ENCODE measurements at places on chromosomes 2 and 18.

DNA sequence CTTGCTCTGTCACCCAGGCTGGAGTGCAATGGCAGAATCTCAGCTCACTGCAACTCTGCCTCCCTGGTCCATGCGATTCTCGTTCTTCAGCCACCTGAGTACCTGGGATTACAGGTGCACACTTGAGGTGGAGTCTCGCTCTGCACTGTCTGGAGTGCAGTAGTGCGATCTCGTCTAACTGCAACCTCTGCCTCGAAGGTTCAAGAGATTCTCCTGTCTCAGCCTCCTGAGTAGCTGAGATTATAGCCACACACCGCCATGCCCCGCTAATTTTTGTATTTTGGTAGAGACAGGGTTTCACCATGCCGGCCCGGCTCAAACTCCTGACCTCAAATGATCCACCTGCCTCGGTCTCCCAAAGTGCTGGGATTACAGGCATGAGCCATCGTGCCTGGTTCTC lies 83.3 kb downstream of the CCBE1 start:
- DNase-seq = no peak

- DNase-seq = no peak
Measured at GRCh38 chr18:22933966-22934423, 867 bp downstream of the RBBP8 start.

DNA sequence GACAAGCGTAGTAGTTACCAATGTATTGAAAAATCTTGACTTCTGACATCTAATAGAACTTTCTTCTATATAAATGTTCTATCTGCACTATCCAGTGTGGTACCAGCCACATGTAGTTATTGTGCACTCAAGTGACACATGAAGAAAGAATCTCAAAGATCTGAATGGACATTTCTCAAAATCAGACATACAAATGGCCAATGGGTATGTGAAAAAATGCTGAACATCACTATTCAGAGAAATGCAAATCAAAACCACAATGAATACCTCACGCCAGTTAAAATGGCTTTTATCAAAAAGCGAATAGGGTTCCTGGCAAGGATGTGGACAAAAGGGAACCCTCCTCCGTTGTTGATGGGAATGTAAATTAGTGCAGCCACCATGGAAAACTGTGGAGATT lies 37.5 kb upstream of the SMCHD1 start:
- DNase-seq = no peak

GRCh38 chr2:68776124-68776523 lies 41.5 kb downstream of the ARHGAP25 start:
- DNase-seq = no peak

DNA sequence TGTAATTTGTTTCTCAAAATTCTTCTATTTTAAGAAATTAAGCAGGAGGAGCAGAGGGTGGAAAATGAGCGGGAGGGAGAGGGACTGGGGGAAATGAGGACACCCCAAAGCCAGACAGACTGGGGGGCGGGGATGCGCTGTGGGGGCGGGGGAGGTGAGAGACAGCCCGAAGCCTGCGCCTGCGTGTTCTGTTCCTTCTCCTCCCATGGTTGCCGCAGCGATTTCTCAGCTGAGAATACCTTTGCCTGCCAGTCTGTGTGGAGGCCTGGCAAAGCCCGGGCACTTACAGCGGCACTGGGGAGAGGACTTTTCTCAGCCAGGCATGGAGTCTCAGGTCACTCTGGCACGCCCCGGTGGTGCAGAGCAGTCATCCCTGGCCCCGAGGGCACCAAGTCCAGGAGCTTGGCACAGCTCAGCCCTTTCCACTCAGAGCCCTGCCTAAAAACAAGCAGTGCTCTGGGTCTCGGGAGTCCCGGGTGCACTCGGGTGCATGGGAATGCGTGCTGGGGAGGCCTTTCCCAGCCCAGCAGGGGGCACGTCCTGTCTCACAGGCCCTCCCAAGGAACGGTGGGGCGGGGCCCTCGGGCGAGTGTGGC lies 289.3 kb upstream of the HS6ST1 start:
- DNase-seq = no peak

GRCh38 chr18:8562070-8562469 lies 47.2 kb upstream of the RAB12 start:
- no peak for DNase-seq

GRCh38 chr2:55150834-55151233 lies 81.3 kb downstream of the CLHC1 start:
- DNase-seq = no peak

DNA sequence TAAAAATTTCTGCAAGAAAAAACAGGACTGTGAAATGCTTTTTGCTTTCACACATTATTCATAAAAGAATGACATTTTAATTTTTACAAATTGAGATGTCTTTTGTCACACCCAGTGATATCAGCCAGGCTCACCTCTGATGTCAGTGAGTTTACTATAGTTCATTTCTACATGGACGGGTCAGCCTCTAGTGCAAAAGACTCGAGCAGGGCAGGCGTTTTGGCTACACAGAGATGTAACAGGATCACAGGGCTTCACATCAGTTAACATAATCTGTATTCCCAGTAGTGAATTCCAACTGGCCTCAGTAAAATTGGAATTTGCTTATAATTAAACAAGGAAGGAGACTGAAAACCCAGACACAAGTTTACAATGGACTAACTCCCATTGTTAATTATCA lies 275.6 kb upstream of the ZSWIM2 start:
- DNase-seq = no peak

- no peak for DNase-seq
Measured at GRCh38 chr2:237456200-237456843, 30.7 kb upstream of the MLPH start.

DNA sequence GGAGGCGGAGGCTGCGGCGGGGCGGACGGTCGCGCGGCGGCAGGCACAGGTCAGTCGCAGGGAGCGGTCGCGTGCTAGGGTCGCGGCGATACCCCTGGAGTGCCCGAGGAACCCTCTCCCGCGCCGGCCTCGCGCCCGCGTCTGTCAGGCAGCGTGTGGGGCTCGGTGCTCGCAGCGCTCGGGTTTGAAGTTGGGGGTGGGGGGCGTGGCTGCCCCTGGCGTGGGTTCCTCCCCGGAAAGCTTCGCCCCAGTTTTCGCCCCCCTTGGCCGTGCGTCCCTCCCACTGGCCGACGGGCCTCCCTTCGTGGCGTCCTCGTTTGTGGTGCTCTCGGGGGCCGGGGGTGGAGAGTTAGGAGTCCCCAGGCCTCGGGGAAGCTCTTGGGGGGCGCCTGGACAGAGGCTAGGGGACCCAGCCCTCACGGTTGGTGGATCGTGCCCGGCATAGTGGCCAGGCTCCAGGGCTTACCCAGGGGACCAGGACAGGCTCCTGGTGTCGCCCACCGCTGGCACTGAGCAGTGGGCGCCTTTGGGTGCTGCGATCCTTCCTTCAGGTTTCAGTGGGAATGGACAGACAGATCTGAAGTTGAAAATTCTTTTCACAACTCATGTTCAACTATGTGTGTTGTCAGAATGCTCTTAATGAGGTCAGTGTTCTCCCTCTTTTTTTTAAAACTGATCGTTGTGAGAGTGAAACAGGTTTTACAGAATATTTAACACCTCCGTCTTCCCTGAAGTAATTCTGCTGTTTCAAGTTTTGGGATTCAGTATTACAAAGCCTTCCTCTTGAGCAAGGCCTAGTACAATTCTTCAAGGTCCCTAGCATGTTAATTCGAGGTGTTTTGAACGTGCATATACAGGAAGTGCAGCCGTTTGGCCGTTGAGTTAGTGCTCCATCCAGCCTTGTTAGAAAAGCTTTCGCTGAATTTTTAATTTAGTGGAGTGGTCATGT lies 604 bp downstream of the RALBP1 start:
- peak; percentile 15 for DNase-seq

DNA sequence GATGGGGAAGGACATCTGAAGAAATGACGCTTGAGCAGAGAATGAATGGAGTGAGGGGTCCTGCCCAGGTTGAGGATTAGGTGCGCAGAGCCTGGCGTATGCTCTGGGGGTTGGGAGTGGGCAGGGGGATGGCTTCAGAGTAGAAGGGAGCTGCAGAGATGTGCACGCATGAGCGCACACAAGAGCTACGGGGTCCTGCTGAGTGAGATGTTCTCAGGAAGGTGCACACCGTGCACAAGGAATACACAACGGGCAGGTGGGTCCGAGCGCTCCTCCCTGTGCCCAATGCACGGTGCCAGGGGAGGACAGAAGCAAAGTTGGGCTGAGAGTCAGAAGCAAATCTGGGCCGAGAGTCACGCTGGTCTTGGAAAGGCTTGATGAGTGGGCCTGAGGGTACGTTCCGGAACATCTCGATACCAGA lies 25.5 kb downstream of the TWIST2 start:
- no peak for DNase-seq

GRCh38 chr2:6826081-6826913 lies 39.4 kb downstream of the CMPK2 start:
- peak; percentile 18 for DNase-seq

GRCh38 chr2:95048825-95049682 lies 23.5 kb downstream of the MAL start:
- no peak for DNase-seq

DNA sequence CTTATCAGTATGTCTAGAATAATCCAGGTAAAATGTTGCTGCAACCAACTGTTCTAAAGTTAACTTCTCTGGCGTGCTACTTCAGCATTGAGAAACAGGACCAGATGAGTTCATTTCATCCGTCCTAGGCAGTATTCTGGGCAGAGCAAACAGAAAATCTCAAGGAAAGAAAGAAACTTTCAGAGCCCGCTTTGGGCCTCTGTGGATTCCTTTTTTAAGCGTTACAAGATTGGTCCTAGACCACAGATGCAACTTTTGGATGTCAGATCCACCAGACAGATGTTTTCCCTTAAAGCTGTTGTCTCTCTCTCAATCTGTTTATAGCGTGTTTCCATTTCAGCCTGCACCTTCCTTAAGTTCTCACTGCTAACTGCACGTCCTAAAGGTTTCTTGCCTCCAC lies 75.0 kb downstream of the BCL2 start:
- no peak for DNase-seq

DNA sequence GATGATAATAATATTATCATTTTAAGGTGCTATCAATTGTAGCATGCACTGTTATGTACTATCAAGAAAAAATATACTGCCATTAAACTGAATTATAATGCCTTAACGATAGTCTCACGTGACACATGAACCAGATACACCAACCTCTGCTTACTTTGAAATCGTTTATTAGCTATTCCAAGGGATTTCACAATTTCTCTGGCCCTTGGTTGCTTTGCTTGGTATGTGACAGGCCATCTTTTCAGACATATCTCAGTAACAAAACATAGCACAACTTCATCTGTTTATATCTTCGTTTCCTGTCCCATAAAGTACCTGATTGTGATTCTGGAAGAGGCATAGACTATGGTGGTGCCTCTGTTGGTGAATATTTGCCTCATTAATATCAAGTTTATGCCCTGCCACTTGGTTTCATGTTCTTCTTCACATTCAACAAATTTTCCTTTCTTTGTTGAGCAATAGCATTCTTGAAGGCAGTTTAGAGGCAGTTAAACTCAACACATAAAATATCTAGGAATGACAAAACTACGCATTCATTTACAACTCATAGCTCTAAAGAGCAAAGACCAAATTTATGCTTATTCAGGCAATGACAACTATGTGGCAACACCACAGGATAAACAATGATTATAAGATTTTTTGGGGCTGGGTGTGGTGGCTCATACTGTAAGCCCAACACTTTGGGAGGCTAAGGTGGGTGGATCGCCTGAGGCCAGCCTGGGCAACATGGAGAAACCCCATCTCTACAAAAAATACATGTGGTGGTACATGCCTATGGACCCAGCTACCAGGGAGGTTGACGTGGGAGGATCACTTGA lies 84.3 kb downstream of the MCFD2 start:
- DNase-seq = no peak

DNA sequence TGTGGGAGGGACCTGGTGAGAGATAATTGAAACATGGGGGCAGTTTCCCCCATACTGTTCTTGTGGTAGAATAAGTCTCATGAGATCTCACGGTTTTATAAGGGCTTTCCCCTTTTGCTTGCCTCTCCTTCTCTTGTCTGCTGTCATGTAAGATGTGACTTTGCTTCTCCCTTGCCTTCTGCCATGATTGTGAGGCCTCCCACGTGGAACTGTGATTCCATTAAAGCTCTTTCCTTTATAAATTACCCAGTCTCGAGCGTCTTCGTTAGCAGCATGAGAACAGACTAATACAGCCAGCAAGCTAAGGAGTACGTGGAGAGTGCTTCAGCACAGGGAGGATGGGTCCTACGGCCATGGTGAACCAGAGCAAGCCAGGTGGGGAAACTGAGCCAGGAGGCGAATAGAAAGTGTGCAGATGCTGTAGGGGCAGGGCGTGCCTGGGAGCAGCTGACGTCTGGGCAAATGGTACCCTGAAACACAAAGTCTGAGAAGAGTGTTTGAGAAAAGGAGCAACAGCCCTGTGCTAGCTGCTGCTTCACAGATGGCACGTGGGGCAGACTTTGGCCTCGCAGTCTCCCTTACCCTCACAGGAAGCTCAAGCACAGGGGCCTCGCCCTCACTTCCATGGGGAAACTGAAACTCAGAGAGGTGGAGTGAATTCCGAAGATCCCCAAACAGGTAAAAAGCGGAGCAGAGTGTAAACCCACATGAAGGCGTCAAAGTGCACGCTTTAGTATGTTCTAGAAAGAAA lies 64.2 kb downstream of the MYT1L start:
- no peak for DNase-seq

DNA sequence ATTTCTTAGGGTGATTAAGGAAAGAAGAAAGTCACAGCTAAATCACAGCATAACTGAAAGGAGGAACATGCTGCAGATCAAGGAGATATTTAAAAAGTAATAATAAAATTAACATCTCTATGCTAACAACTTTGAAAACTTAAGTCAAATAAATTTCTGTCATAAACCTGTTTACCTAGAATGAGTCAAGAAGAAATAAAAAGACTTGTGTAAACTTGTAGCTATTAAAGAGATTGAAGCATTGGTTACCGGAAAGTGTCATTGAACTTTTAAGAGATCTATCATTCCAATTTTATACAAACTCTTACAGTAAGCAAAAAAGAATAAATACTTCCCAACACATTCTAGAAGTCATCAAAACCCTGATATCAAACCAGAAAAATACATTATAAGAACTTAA lies 520.1 kb upstream of the SYT4 start:
- DNase-seq = no peak

GRCh38 chr2:67215214-67216055 lies 181.7 kb upstream of the ETAA1 start:
- peak; percentile 2 for DNase-seq

Measured in NCI-H2081 (cell line).